Muscle of leg (tissue), 16 donors: ENCODE measurements at places on chromosomes 11 and 22.

GRCh38 chr22:50640857-50641647 is 13.1 kb upstream of the ARSA start:
- no peak for DNase-seq

DNA sequence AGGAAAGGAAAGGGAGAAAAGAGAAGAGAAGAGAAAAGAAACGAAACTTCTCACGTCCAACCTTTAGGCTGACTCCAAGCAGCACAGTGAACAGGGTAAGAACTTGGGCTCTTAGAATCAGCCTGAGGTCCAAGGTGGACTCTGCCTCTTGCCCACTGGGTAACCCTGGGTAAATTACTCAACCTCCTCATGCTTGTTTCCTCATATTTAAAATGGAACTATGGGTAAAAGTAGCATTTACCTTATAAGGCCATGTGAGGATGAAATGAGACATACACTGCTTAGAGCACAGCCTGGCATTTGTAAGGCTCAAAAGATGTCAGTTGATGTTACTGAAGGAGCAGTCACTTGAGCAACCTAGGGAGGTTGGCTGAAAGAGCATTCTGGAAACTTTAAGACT is 107.9 kb downstream of the C11orf58 start:
- no peak for DNase-seq

DNA sequence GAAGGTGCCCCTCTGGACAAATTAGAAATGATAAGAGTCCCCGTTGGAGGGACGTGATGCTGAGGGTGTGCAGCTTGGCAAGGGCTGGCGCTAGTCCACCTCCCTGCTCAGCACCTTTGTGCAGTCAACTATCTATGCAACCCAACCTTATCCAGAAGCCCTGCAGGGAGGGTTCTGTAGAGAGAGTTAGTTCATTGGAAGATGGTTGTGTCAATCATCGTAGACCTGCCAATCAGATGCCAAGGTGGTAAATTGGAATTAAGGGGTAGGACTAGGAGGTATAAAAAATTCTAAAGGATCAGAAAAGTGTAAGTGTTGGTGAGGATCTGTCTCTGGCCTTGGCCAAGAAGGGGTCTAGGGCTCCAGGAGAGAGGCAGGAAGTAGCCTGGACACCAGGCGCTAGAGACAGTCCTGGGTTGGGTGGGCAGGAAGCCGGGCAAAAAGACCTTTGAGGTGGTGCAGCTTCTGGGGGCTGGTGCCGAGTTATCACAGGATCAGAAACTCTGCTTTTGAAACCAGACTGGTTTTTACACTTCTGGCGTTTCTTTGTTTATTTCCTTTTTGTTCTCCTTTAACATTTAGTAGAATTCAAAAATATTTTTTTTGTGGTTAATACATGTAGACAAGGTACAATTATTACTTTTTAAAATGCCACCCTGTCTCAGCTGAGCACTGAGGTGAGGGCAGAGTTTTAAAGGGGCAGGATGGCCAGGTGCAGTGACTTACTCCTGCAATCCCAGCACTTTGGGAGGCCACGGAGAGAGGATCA is 1.6 kb downstream of the C1QTNF6 start:
- DNase-seq, result peak; percentile 91

DNA sequence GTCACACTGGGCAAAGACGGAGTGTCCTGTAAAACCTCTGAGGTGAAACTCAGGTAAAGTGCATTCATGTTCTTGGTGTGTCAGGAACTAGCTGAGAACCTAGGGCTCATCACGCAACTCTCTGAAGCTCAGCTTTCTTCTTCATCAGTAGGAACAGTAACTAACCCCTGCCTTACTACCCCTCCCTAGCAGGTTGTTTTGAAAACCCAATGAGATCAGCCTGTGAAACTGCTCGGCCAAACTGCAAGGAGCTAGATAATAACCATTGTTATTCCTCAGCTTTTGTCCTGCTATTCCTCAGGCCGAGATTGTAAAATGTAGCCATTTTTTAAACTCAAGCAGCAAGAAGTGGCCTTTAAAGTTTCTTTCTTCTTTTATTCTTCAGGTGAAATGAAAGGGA is 9.8 kb upstream of the FJX1 start:
- no peak for DNase-seq

GRCh38 chr11:11107076-11107723 is 245.8 kb downstream of the CSNK2A3 start:
- DNase-seq, result no peak
